ENCODE measurements at places on chromosomes 3 and 15. TPM values are rescaled to one million over a fixed set of nuclear protein-coding genes. Genes with fewer than 3 reads are reported as not detected.
A peak's percentile ranks its signal among the peaks of the same experiment; 100 is the strongest.

DNA sequence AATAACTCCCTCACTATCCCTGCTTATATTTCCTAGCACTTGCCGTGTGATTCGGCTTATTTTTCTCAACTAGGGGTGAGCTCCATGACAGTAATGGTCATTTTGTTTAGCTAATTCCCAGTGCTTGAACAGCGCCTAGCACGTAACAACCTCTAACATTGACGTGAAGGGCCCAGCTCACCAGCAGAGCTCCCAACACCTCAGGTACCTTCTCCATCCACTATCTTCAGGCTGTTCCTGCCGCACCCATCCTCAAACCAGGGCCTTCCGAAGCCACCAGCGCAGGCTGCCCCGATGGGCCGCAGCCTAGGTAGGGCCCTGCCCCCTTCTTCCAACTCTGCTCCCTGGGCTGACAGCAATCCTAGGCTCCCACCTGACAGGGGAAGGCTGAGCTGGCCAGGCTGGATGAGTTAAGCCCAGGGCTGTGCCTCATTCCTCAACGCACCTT is 751 bp upstream of the RPS17 start:
- H3K27me3 ChIP-seq, result no peaks in the 10 kb centered on the region
- H3K36me3 ChIP-seq, result peaks cover 20% of the 10 kb centered on the region
- H3K4me1 ChIP-seq, result peaks cover 26% of the 10 kb centered on the region
- H3K4me3 ChIP-seq, result peak overlapping the region; percentile 68
- peak overlapping the region; percentile 96 for H3K27ac ChIP-seq

DNA sequence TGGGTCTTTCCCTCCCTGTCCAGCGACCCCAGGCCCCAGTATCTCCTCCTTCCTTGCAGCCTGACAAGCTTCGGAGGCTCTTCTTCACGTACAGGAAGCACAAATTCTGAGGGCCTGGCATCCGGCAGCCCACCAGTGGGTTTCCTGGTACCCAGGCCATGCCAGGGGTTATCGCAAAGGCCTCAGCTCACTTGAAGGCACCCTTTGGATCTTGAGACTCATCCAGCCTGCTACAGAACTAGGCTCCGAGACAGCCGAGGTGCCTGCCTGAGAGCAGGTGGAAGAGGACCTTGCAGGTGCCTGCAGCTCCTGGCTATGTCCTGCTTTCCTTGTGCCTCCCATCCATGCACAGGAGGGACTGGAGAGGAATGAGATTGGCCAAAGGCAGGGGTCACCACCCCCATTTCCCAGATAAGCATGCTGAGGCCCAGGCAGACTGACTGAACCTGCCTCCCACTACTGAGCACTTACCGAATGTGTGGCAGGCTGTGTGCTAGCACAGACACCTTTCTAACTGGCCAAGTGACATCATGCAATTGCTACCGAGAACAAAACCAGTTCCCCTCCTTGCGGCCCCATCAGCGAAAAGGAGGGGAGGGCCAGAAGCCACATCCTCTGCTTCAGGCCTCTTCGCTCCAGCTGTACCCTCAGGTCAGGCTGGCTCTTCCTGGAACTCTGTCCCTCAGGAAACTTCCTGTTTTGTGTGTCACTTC is 11.2 kb downstream of the SH2D7 start:
- no peak overlapping the region for H3K4me3 ChIP-seq
- DNase-seq, result no peak
- H3K4me1 ChIP-seq, result peaks cover 4% of the 10 kb centered on the region
- no peaks in the 10 kb centered on the region for H3K36me3 ChIP-seq

The MAGEL2 gene
- total RNA-seq, result 0.04 TPM

The TNFSF10 gene
- total RNA-seq, result 105 TPM

GRCh38 chr15:73747847-73748590 is 5.1 kb downstream of the INSYN1 start:
- H3K4me1 ChIP-seq, result peaks cover 5% of the 10 kb centered on the region
- H3K36me3 ChIP-seq, result no peaks in the 10 kb centered on the region
- no peak overlapping the region for H3K27ac ChIP-seq
- no peaks in the 10 kb centered on the region for H3K27me3 ChIP-seq
- no peak overlapping the region for H3K4me3 ChIP-seq

- H3K36me3 ChIP-seq, result no peaks in the 10 kb centered on the region
- no peak overlapping the region for H3K27ac ChIP-seq
- peaks cover 10% of the 10 kb centered on the region for H3K4me1 ChIP-seq
- no peaks in the 10 kb centered on the region for H3K27me3 ChIP-seq
- no peak for DNase-seq
Measured at GRCh38 chr3:78096488-78097255, 1056.8 kb downstream of the ROBO2 start.

The ZIC1 gene
- total RNA-seq, result not detected

DNA sequence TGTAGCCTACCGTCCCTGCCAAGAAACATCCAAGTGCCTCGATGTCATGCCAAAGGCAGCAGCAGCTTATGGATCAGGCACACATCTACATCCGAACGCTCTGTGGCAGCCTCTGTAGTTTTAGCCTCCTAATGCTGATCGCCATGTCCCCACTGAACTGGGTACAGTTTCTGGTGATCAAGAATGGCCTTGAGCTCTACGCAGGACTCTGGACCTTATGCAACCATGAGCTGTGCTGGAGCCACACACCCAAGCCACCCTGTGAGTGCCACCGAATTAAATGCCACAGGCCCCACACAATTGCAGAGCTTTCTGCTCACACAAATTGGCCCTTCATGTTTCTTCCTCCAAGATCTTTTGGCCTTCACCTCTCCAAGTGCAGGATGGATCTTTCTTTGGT is 543 bp downstream of the TMEM202 start:
- H3K4me1 ChIP-seq, result no peaks in the 10 kb centered on the region
- H3K4me3 ChIP-seq, result no peak overlapping the region
- H3K27ac ChIP-seq, result no peak overlapping the region
- H3K27me3 ChIP-seq, result no peaks in the 10 kb centered on the region
- DNase-seq, result no peak

- no peaks in the 10 kb centered on the region for H3K27me3 ChIP-seq
- peaks cover 82% of the 10 kb centered on the region for H3K36me3 ChIP-seq
- DNase-seq, result no peak
- no peak overlapping the region for H3K27ac ChIP-seq
- H3K4me3 ChIP-seq, result no peak overlapping the region
Measured at GRCh38 chr3:150627557-150627956, 24.4 kb downstream of the SELENOT start.

DNA sequence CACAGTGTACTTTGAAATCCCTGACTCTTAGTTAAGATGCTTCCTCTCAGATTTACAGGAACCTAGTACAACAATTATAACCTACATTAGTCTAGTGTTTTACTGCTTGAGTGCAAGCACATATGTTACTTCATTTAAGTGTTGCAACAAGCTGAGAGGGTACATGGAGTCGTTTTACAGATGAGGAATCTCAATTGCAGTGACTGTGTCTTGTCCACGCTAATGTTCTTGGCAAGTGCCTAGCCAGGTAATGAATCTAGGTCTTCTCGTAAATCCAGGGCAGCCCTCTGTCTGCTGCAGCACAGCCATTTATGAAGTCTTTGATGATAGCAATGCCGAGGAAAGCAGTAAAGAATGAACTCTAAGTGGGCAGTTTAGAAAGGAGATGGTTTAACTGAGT is 384.4 kb upstream of the ARPP21 start:
- DNase-seq, result no peak
- H3K36me3 ChIP-seq, result no peaks in the 10 kb centered on the region
- no peaks in the 10 kb centered on the region for H3K27me3 ChIP-seq
- H3K4me3 ChIP-seq, result no peak overlapping the region

The WDR93 gene
- total RNA-seq, result not detected

DNA sequence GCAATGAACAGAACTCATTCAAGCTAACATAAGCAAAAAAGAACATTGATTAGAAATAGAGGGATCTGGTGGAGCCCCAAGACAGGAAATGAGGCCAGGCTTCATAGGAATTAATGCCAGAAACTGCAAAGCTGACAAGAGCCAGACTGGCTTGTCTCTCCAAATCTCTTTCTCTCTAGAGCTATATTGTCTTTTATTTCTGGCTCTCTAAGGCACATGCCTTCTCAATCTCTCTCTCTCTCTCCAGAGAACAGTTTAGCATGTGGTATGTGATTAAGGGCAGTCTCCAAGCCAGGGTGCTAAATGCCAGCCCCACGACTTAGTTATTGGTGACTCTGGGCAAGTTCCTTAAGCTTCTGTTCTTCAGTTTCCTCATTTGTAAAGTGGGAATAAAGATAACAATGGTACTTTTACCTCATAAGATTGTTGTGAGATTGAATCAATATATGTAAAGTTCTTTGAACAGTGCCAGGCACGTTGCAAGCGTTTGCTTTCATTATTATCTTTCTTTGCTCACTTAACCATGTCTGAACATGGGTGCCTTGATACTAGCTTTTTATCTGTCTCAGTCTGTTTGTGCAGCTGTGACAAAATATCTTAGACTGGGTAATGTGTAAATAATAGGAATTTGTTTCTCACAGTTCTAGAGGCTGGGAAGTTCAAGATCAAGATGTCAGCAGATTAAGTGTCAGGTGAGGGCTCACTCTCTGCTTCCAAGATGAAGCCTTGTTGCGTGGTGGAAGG is 123.2 kb downstream of the BDH1 start:
- no peaks in the 10 kb centered on the region for H3K4me1 ChIP-seq
- no peak overlapping the region for H3K27ac ChIP-seq
- DNase-seq, result no peak
- H3K36me3 ChIP-seq, result no peaks in the 10 kb centered on the region

The CILP gene
- 8.1 TPM for total RNA-seq

- H3K4me3 ChIP-seq, result no peak overlapping the region
- no peaks in the 10 kb centered on the region for H3K27me3 ChIP-seq
- H3K27ac ChIP-seq, result no peak overlapping the region
- H3K4me1 ChIP-seq, result no peaks in the 10 kb centered on the region
- no peak for DNase-seq
Measured at GRCh38 chr3:196754091-196754981, 14.7 kb downstream of the PAK2 start.

DNA sequence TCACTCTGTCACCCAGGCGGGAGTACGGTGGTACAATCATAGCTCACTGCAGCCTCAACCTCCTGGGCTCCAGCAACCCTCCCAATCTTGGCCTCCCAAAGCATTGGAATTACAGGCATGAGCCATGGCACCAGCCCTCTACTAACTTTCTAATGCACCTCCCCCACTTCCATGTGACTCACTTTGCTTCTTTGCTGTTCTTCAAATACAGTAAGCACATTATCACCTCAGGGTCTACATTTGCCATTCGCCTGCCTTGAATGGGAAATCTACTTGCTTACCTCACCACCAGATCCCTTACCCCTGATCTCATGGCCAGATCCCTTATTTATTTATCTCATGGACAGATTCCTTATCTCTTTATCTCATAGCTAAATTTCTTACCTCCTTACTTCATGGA is 235.3 kb downstream of the KCNMB2 start:
- H3K27ac ChIP-seq, result no peak overlapping the region
- H3K36me3 ChIP-seq, result no peaks in the 10 kb centered on the region
- DNase-seq, result no peak

DNA sequence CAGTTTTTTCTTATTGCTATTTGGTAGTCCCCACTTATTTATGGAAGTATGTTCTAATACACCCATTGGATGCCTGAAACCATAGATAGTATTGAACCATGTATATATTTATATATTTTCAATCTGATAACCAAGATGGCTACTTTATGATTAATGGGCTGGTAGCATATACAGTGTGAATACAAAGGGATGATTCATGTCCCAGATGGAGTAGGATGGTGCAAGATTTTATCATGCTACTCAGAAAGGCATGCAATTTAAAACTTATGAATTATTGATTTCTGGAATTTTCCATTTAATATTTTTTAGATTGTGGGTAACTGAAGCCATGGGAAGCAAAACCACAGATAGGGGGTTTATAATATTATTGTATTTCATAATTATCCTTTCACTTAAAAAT is 35.2 kb downstream of the AP4E1 start:
- no peaks in the 10 kb centered on the region for H3K4me1 ChIP-seq
- no peak overlapping the region for H3K4me3 ChIP-seq
- H3K36me3 ChIP-seq, result no peaks in the 10 kb centered on the region
- no peak for DNase-seq
- no peak overlapping the region for H3K27ac ChIP-seq
- H3K27me3 ChIP-seq, result no peaks in the 10 kb centered on the region

- no peak overlapping the region for H3K4me3 ChIP-seq
- no peak for DNase-seq
- no peaks in the 10 kb centered on the region for H3K4me1 ChIP-seq
- no peaks in the 10 kb centered on the region for H3K27me3 ChIP-seq
- no peaks in the 10 kb centered on the region for H3K36me3 ChIP-seq
Measured at GRCh38 chr15:38176691-38177090, 75.9 kb upstream of the SPRED1 start.

The ARID3B gene
- 5.3 TPM for total RNA-seq

GRCh38 chr3:105140899-105141367 is 225.8 kb upstream of the ALCAM start:
- H3K4me1 ChIP-seq, result no peaks in the 10 kb centered on the region
- H3K4me3 ChIP-seq, result no peak overlapping the region
- no peak for DNase-seq
- H3K27me3 ChIP-seq, result no peaks in the 10 kb centered on the region
- H3K27ac ChIP-seq, result no peak overlapping the region
- H3K36me3 ChIP-seq, result no peaks in the 10 kb centered on the region

GRCh38 chr3:151596940-151597339 is 136.1 kb upstream of the IGSF10 start:
- no peak for DNase-seq
- no peak overlapping the region for H3K27ac ChIP-seq
- H3K4me1 ChIP-seq, result no peaks in the 10 kb centered on the region
- no peaks in the 10 kb centered on the region for H3K27me3 ChIP-seq
- no peaks in the 10 kb centered on the region for H3K36me3 ChIP-seq
- no peak overlapping the region for H3K4me3 ChIP-seq

The MYZAP gene
- 36.0 TPM for total RNA-seq

DNA sequence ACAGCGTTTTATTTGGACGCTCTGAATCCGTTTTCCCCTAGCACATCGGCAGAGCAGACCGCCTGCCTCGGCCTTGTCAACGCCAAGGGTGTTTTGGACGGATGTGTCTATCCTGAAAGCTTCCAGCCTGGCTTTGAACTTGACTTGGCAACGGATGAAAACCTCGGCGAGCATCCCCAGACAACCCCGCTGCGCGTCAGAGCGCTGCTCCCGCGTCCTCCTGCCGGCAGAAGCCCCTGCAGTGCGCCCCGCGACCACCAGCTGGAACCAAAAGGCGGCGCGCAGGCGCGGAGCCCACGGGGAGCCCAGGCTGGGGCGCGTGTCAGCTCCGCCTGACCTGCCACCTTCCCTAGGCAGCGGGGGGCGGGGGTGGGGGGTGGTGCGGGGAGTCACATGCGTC is 26.2 kb upstream of the ARL8B start:
- H3K36me3 ChIP-seq, result no peaks in the 10 kb centered on the region
- DNase-seq, result no peak
- H3K4me1 ChIP-seq, result peaks cover 14% of the 10 kb centered on the region
- no peaks in the 10 kb centered on the region for H3K27me3 ChIP-seq

GRCh38 chr3:9172851-9173321 is 76.6 kb downstream of the SRGAP3 start:
- H3K4me1 ChIP-seq, result peaks cover 17% of the 10 kb centered on the region
- peak overlapping the region; percentile 65 for H3K27ac ChIP-seq
- no peaks in the 10 kb centered on the region for H3K27me3 ChIP-seq
- no peak for DNase-seq
- H3K36me3 ChIP-seq, result no peaks in the 10 kb centered on the region
- H3K4me3 ChIP-seq, result no peak overlapping the region

GRCh38 chr3:112101916-112102315 is 15.7 kb downstream of the C3orf52 start:
- H3K27ac ChIP-seq, result no peak overlapping the region
- no peak overlapping the region for H3K4me3 ChIP-seq
- H3K36me3 ChIP-seq, result no peaks in the 10 kb centered on the region
- no peak for DNase-seq
